MM.1S (cell line): ENCODE measurements at places on chromosomes 12 and 14.

DNA sequence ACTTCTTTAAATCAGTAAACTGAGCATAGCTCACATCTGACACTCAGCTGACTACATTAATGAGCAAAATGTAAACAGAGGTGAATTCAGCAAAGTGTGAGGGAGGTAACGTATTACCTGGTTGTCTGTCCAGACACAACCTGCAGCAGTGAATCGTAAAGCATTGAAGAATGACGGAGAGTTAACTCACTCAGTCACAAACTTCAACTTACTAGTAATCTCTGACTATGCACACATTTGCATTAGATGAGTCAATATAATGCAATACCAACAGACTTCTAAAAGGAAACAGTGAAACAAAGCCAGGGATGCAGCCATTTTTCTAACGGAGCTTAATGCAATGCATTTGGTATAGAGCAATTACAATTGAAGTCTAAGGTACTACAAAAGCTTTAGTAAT is 40.0 kb downstream of the STX2 start:
- no peak for DNase-seq
- H3K36me3 ChIP-seq, result no peaks in the 10 kb centered on the region
- no peak overlapping the region for H3K4me3 ChIP-seq

DNA sequence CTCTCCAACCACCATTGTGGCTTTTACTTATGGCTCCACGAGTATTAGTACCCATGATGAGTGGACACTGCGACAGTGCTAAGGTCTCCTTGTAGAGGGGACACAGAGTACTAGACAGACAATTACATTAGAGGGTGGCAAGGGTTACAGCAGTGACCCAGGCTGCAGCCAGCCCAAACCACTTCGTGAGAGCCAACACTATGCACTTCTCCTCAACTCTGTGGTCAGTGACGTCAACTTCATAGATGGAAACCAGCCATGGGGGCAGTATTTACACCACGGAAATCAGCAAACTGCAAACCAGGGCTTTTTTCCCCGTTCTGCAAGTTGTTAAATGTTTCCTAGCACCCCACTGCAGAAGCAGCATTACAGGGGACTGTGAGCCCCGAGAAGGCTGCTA is 61.6 kb upstream of the ZFP36L1 start:
- no peak overlapping the region for H3K4me3 ChIP-seq
- H3K27me3 ChIP-seq, result no peaks in the 10 kb centered on the region
- H3K4me1 ChIP-seq, result no peaks in the 10 kb centered on the region
- no peaks in the 10 kb centered on the region for H3K36me3 ChIP-seq
- H3K27ac ChIP-seq, result no peak overlapping the region
- no peak for DNase-seq

- H3K4me3 ChIP-seq, result peak overlapping the region; percentile 79
- H3K27me3 ChIP-seq, result no peaks in the 10 kb centered on the region
- H3K4me1 ChIP-seq, result 0 out of 2 replicates have a peak, but pooled peaks cover 3% of the 10 kb centered on the region
- H3K27ac ChIP-seq, result no peak overlapping the region; the same call in 1 of the 2 replicates
These were observed 1.1 kb downstream of the BRI3BP start for GRCh38 chr12:124994437-124994975.

DNA sequence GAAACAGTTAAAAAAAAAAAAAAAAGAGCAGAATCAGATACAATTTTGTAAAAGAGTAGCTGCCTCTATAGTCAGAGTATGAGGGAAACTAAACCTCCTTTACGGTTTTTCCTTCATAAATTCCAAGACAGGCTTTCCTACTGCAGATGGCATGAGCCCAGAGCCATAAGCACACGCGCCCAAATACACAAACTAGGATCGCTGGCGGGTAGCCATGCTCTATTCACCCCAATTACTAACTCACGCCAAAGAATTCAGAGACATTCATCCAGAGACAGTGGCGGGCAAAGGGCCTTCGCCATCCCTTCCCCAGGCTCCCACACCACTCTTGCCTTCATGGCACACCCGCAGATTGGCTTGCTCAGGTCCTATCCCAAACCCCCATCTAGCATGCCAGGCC is 48.2 kb downstream of the MOK start:
- H3K27me3 ChIP-seq, result no peaks in the 10 kb centered on the region
- no peak for DNase-seq
- H3K4me1 ChIP-seq, result no peaks in the 10 kb centered on the region

DNA sequence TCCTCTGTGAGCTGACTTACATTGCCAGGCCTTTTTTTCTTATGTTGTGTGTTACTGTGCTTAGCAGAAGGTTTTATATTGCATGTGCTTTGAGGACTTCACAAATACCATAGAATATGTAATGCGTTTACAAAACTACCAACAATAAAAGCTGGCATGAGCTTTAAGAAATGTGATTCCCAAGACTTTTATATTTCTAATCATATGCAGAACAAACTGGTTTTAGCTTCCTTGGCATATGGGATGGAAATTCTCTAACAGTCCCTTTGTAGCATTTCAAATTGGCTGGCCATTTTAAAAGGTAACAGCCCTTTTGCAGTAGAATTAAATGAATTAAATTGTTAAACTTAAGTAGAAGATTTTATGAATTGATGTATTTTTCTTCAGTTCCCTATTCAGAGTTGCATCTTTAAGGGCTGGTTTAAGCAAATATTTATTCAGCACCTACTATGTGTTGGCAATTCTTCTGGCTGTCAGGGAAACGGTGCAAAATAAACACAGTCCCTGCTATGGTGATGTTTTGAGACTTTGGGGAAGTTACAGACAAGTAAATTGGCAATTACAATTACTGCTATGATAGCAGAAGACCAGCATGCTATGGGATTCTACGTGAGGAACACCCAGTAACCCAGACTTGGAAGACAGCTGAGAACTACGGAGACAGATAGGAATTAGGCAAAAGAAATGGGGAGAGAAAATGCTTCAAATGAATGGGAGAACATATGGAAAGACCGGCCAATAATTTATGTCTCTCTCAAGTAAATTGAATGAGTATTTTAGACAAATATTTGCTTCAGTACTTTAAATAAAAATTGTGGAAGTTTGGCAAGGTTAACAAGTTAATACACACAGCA is 446.4 kb downstream of the EGLN3 start:
- no peaks in the 10 kb centered on the region for H3K36me3 ChIP-seq
- no peak overlapping the region for H3K4me3 ChIP-seq
- H3K27ac ChIP-seq, result no peak overlapping the region
- no peaks in the 10 kb centered on the region for H3K27me3 ChIP-seq

- no peaks in the 10 kb centered on the region for H3K36me3 ChIP-seq
- DNase-seq, result no peak
- no peak overlapping the region for H3K4me3 ChIP-seq
- H3K27ac ChIP-seq, result no peak overlapping the region
- no peaks in the 10 kb centered on the region for H3K27me3 ChIP-seq
These were observed 28.6 kb upstream of the ADAM20 start for GRCh38 chr14:70563417-70563816.

DNA sequence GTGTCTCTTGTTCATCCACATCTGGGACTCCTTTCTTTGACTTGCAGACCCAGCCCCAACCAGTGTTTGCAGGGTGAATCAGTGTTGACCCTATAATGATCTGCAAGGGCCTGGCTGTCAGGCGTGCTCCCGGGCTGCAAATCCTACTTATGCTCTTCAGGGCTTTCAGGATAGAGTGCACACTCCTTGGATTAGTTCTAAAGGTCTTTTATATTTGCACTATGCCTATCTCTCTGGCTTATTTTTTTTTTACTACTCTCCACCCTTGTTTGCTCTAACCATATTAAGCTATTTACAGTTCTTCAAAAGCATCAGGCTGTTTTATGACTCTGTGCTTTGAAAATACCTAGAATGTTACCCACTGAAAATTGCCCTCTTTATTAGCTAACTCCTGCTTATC is 4.3 kb upstream of the PRICKLE1 start:
- no peak overlapping the region for H3K4me3 ChIP-seq
- 0 out of 2 replicates have a peak, but pooled peaks cover under 1% of the 10 kb centered on the region for H3K27me3 ChIP-seq
- H3K36me3 ChIP-seq, result no peaks in the 10 kb centered on the region
- peaks cover 10% of the 10 kb centered on the region; the same call in 1 of the 2 replicates for H3K4me1 ChIP-seq

GRCh38 chr14:33589334-33589733 is 361.5 kb downstream of the EGLN3 start:
- no peak for DNase-seq
- no peaks in the 10 kb centered on the region for H3K27me3 ChIP-seq
- no peaks in the 10 kb centered on the region for H3K36me3 ChIP-seq

DNA sequence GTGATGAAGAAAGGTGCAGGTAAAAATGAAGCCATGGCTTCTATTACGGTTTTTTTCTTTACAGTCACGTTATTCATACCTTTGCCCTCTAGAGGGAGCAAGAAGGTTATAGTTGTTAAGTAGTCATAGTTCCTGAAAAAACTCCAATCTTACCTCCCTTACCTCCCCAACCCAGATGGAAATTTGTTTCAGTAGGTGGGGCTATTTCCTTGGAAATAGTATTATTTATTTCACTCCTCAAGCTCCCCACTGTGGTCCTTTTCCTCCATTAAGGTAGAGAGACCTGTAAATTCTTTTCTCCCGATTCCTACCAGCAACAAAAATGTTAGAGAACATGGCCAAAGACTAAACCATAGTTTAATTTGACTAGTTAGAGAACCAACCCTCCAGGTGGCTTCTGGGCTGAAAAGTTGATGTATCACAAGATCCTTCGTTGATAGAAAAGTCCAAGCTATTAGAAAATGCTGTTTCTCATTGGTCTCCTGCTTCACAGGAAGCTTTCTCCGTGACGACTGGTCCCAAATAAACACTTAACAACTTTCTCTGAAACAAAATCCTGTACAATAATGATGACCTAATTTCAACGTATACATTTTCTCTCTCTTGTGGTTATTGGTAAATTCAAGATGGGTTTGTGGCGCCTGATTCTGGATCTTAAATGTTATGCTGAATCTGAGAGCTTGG is 43.5 kb downstream of the TMX1 start:
- no peak overlapping the region for H3K4me3 ChIP-seq
- H3K4me1 ChIP-seq, result no peaks in the 10 kb centered on the region
- H3K27ac ChIP-seq, result no peak overlapping the region
- no peaks in the 10 kb centered on the region for H3K36me3 ChIP-seq
- peak; percentile 37 for DNase-seq
- no peaks in the 10 kb centered on the region for H3K27me3 ChIP-seq

GRCh38 chr12:65152596-65152995 is 16.8 kb upstream of the LEMD3 start:
- no peak for DNase-seq
- peaks cover 14% of the 10 kb centered on the region for H3K4me1 ChIP-seq
- no peak overlapping the region for H3K27ac ChIP-seq

DNA sequence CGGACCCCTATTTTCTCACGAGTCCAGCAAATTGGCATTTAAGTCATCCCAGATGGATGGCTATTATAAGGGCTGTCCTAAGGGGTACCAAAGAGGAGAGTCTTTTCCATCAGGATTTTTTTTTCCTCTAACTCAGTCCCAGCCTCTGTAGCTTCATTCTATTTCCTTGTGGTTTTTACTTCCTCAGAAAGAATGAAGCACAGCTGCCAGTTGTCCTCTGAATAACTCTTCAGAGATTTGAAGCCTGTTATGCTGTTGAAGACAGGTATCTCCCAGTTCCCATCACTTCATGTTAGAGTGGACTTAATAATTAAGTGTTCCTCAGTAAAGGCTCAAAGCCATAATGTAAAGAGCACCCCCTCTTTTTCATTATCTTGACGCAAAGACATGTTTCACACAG is 48.5 kb upstream of the HOXC13 start:
- H3K27me3 ChIP-seq, result peaks cover 59% of the 10 kb centered on the region
- H3K36me3 ChIP-seq, result no peaks in the 10 kb centered on the region
- no peak overlapping the region for H3K4me3 ChIP-seq
- H3K4me1 ChIP-seq, result peaks cover 8% of the 10 kb centered on the region
- H3K27ac ChIP-seq, result no peak overlapping the region

- no peak overlapping the region for H3K27ac ChIP-seq
- H3K36me3 ChIP-seq, result no peaks in the 10 kb centered on the region
- no peaks in the 10 kb centered on the region for H3K27me3 ChIP-seq
- no peak for DNase-seq
These were observed 60.4 kb upstream of the SGPP1 start for GRCh38 chr14:63788011-63788933.

DNA sequence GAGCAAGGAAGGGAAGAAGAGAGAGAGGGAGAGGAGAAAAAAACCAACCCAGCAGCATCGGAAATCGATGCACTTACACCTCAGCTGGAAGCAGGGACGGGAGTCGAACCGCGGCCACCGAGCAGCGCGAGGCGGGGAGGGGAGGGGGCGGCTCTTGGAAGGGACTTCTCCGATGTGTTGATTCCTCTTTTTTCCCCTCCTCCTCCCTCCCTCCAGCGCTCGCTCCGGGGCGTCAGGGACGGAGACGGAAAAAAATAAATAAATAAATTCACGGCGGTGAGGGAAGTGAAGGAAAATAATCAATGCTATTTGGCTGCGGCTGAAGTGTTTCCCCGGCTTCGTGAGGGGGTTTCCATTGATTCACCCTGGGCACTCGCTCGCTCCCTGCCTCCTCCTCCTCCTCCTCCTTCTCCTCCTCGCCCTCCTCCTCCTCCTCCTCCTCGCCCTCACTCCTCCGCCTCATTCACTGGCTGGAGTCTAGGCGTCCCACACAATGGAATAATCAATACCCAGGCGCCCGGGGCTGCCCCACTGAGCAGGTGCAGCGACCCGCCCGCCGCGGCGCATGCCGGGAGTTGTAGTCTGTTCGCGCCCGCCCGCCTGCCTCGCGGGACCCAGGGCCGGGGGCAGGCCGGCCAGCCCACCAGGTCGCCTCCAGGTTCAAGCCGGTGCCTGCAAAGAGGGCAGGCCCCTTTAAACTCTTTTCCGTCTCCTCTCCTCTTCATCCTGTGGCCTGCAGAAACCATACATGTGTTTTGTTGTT is at the start of gene ZFHX2:
TSS of gene ZFHX2 (minus strand) at position 500 of the 763 bp plus-strand sequence. CDS start 16,440 bp downstream, outside the sequence.
- peak; percentile 38 for DNase-seq
- H3K4me1 ChIP-seq, result no peaks in the 10 kb centered on the region
- no peak within 1 kb of the TSS for H3K27ac ChIP-seq
- no peaks in the 10 kb centered on the region for H3K27me3 ChIP-seq

- no peak for DNase-seq
- no peaks in the 10 kb centered on the region for H3K4me1 ChIP-seq
- no peak overlapping the region for H3K4me3 ChIP-seq
- H3K27ac ChIP-seq, result no peak overlapping the region
These were observed 44.1 kb downstream of the PSEN1 start for GRCh38 chr14:73180385-73180805.

DNA sequence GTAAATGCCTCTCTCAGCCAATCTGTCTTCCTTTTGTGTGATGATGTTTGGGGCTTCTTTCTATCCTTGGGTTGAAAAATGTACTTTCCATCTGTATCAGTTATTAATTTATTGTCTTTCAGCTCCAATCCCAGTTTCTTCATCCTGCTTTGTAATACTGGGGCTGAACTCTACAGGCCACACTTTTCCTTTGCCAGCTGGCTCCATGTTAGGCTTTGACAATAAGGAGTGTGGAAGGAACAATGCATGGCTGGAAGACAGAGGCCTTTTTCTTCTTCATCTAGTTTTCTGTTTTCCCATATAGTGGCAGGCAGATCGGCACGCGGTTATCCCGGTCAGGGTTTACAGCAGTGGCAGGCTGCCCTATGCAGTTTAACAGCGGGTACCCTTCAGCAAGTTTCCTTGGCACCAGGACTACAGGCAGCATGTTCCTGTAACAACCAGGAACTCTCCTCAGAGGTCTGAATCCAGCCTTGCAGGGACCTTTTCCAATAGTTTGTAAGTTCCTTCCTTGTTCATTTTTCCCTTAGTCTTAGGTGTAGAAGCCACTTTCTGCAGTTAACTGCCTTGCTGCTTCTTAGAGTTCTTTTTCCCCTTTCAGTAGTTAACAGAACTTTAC is 38.5 kb upstream of the CRACR2A start:
- DNase-seq, result no peak
- H3K36me3 ChIP-seq, result no peaks in the 10 kb centered on the region
- H3K4me3 ChIP-seq, result no peak overlapping the region
- no peaks in the 10 kb centered on the region for H3K27me3 ChIP-seq
